Stimulated activated CD8-positive, alpha-beta memory T cell treated with anti-CD3 and anti-CD28 coated beads, Interleukin-2, amount 100 ng/mL, for 48 hours (primary cell): ENCODE measurements at places on chromosomes 11 and 22.

- DNase-seq: no peak
Observed at GRCh38 chr11:765025-765801, 12.1 kb downstream of the GATD1 start.

DNA sequence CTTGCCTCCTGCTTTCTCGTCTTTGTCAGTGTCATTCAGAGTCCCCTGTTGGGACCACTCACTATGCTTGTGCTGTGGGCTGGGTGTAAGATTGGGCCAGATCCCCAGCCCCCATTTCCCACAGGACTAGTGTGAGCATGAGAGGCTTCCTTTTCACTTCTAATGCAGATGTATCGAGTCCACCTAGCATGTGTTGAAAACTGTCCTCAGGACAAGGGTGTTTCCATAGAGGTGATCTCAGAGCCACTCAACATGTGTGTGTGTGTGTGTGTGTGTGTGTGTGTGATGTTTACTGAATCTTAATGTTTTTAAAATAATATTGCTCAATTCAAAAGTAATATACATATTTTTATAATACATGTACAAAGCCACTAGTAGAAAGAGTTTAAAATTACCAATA lies 11.4 kb upstream of the CD44 start:
- no peak for DNase-seq

DNA sequence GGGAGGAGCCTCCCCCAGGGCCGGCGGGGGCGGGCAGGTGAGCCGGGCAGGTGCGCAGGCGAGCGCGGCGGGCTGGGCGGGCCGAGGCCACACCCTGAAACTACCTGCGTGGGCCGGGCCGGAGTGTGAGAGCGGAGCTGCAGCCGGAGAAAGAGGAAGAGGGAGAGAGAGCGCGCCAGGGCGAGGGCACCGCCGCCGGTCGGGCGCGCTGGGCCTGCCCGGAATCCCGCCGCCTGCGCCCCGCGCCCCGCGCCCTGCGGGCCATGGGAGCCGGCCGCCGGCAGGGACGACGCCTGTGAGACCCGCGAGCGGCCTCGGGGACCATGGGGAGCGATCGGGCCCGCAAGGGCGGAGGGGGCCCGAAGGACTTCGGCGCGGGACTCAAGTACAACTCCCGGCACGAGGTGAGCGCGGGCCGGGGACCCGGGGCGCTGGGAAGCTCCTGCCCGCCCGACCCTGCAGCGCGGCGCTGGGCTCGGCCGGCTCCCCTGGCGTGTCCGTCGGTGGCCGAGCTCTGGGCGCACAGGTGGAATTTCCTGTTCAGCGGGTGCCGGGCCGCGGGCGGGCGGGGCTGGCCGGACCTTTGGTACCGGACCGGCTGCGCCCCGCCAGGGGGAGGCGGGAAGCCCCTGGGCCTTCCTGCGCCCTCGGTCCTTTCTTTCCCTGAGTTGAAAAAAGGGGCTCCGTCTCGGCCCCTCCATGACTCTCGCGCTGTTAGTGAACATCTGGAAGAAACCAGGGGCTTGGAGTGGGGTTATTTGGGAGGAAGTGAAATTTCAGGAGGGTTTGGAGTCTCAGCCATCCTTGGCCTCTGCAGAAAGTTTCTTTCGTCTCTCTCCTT lies at the start of gene ST14:
ST14 (plus strand) TSS at position 126 of the 841 bp plus-strand sequence; CDS start at position 324, 198 bp downstream.
- no peak for DNase-seq

DNA sequence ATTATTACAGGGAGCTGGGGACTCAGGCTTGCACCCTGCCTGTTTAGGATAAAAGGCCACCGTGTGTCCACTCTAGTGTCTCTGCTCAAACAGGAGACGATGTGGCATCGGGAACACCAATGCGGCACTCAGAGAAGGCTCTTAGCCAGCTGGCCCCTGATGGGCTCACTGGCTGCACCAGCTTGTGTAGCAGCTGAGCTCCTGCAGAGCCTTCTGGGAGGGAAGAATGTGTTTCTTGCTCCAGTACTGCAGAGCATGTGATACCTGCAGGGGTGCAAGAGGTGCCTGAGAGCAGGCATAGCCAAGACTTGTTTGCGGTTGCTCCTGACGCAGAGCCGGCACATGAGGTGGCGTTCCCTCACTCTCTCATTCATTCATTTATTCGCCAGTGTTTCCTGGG lies 44.4 kb upstream of the KCNQ1OT1 start:
- DNase-seq: no peak
